ENCODE measurements at places on chromosomes 2 and 18.

GRCh38 chr2:105418522-105418921, 19.7 kb upstream of the FHL2 start:
- no peak for DNase-seq

GRCh38 chr2:215833531-215834162, 179.7 kb downstream of the MREG start:
- DNase-seq, result no peak

- no peak for DNase-seq
These were observed 280.9 kb upstream of the TCF4 start for GRCh38 chr18:55868909-55869308.

DNA sequence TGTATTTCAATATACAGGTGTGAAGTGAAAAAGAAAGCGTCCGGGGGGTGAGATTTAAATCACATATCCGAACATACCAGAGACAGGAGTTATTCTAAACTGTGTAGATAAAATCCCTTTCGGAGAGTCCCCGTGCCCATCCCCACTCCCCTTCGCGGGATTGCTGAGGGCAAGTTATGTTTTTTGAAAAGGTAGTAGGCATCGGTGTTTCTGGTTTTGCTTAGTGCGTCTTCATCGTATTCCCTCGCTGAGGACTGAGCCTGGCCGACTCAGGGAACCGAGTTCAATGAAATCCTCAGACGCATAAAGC, 583.4 kb downstream of the ZEB2 start:
- no peak for DNase-seq

DNA sequence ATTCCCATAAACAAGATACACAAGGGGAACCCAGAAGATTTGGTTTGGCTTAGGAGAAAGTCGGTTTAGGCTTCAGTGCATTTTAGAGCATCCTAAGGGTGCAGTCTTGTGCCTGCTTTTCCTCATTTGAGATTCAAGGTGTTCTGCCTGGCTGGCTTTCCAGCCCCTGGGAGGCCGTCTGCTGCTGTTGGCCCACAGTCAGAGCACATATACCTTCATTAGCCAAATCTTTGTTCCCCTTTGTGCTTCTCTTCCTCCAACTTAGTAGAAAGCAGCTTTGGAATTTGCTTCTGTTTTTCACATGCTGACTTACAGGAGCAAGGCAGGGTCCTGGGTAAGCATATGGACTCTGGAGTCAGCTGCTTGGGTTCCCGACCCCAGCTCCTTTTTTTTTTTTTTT, 477.1 kb upstream of the TCF4 start:
- DNase-seq, result no peak

Data from CD4-positive, alpha-beta memory T cell (primary cell).